SK-MEL-5 (cell line): ENCODE measurements at places on chromosomes 2 and 18. TPM values are rescaled to one million over a fixed set of nuclear protein-coding genes. Genes with fewer than 3 reads are reported as not detected.

Gene ZEB2
- 71.9 and 85.0 TPM in 2 replicates for total RNA-seq

Gene ABCB11
- 0.03 TPM in 1 of 2 replicates, not detected in the other for total RNA-seq

Gene UGT1A7
- not detected in 2 replicates for total RNA-seq

Gene SLC9A2
- total RNA-seq, result 0.08 TPM in 1 of 2 replicates, not detected in the other

Gene ZNF513
- total RNA-seq, result 9.3 and 10.1 TPM in 2 replicates

Gene DLX1
- total RNA-seq, result 3.6 and 4.8 TPM in 2 replicates

Gene HOXD12
- total RNA-seq, result 0.42 TPM in 1 of 2 replicates, not detected in the other

Gene KYNU
- total RNA-seq, result 142 and 165 TPM in 2 replicates

Gene TEX44
- not detected in 2 replicates for total RNA-seq

Gene ASXL2
- total RNA-seq, result 19.9 and 24.8 TPM in 2 replicates

Gene C2orf92
- 0.19 and 0.21 TPM in 2 replicates for total RNA-seq

Gene ERBB4
- total RNA-seq, result 0.32 and 0.75 TPM in 2 replicates

Gene ALPI
- total RNA-seq, result not detected in 2 replicates

Gene CCBE1
- total RNA-seq, result 0.29 TPM in 2 replicates

Gene MALT1
- total RNA-seq, result 15.2 and 16.7 TPM in 2 replicates

Gene DPP10
- not detected in 2 replicates for total RNA-seq

Gene CGREF1
- 20.4 and 22.3 TPM in 2 replicates for total RNA-seq

Gene SPHKAP
- not detected in 2 replicates for total RNA-seq

Gene SFT2D3
- 6.5 and 9.7 TPM in 2 replicates for total RNA-seq

Gene IL1R1
- 0.21 and 1.3 TPM in 2 replicates for total RNA-seq

Gene FAP
- 0.37 and 2.3 TPM in 2 replicates for total RNA-seq

Gene OTOS
- not detected in 2 replicates for total RNA-seq

Gene SPP2
- total RNA-seq, result not detected in 2 replicates

Gene BCL11A
- total RNA-seq, result 3.1 and 4.7 TPM in 2 replicates

Gene EHD3
- 2.4 and 3.1 TPM in 2 replicates for total RNA-seq

Gene SP3
- total RNA-seq, result 63.4 and 69.8 TPM in 2 replicates

Gene RAB6C
- not detected in 2 replicates for total RNA-seq

Gene KCNG2
- not detected in 2 replicates for total RNA-seq

Gene PDCD1
- total RNA-seq, result not detected in 2 replicates

Gene ATP8B1
- 0.61 and 0.90 TPM in 2 replicates for total RNA-seq

Gene RIT2
- total RNA-seq, result not detected in 2 replicates

Gene WDR54
- 26.9 and 27.7 TPM in 2 replicates for total RNA-seq
